ENCODE measurements at places on chromosomes 13 and 19.

DNA sequence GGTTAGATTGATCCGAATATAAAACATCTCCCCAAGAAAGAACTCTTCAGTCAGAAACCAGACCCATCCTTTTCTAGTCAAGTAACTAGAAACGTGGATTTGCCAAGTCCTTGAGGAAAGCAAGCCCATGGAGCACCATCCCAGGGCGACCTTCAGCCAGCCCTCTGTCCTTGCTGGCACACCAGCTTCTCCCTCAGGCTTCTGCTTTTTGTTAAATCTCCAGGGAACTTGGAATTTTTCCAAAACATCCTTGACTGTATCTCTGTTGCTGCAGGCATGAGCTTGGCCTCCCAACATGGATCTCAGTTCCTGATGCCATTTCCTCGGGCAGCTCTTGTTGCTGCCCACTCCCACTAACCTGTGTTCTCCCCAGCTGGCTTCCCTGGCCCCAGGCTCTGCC lies 27.1 kb upstream of the C1QTNF9 start:
- no peak for DNase-seq

GRCh38 chr19:43913383-43913782 lies 21.7 kb downstream of the ZNF45 start:
- no peak for DNase-seq

DNA sequence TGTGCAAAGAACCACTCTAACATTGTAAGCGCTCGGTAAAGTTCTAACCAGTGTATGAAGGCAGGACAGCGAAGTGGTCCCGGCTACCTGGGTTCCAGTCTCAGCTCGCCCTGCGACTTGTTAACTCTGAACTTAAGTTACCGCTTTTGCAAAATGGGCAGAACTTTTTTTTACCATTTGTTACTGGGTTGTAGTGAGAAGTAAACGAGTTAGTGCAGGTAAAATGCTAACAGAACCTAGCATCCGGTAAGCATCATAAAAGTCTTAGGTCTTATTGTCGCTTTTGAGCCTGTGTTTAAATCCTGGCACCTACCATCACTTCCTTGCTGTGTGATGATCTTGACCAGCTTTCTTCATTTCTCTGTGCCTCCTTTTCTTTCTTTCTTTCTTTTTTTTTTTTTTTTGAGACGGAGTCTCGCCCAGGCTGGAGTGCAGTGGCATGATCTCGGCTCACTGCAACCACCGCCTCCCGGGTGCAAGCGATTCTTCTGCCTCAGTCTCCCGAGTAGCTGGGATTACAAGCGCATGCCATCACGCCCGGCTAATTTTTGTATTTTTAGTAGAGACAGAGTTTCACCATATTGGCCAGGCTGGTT lies 734 bp upstream of the TRMT1 start:
- peak; percentile 29 for DNase-seq

DNA sequence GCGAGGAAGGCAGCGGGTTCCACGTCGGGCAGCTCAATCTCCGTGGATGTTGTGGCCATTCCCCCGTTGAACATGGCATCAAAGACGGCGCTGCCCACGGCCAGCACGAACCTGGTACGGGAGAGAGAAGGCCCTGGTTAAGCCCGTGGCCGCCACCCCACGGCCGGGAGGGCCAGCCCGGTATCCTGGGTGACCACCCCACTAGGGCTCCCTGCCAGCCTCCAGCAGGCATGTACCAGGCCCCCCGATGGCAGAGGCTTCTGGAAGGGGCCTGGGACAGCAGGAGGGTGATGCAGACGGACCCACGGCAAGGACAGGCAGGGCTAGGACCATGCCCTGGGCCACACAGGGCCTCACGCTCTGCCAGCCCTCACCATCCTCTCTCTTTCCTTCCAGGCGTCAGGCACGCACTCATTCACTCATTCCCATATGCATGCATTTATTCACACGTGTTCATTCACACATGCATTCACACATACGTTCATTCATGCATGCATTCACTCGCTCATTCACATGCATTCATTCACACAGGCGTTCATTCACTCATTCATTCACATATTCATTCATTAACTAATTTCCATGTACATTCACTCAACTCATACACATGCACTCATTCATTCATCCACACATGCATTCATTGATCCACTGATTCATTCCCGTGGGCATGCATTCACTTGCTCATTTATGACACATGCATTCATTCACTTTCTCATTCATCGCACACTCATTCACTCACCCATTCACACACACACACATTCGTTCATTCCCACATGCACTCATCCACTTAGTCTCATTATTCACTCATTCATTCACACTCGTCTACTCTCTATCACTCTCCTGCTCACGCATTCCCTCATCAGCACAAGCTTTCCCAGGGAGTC lies 17.9 kb downstream of the BTBD2 start:
- no peak for DNase-seq

DNA sequence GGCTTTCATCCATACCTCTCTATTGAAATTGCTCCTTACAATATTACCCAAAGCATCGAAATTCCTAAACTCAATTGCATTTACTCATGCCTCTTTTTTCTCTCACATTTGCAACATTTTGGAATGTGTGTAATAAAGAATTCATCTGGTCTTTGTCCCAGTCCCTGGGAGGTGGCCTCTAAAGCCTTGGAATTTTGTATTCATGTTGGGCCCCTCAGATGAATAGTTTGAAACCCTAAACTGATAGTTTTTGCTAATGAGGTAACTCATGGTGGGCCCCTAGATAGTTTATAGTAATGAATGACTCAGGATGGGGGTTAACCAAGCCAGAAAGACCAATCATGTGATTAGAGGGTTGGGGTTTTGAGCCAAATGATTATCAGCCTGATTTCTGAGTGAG lies 490.4 kb downstream of the DIAPH3 start:
- no peak for DNase-seq

DNA sequence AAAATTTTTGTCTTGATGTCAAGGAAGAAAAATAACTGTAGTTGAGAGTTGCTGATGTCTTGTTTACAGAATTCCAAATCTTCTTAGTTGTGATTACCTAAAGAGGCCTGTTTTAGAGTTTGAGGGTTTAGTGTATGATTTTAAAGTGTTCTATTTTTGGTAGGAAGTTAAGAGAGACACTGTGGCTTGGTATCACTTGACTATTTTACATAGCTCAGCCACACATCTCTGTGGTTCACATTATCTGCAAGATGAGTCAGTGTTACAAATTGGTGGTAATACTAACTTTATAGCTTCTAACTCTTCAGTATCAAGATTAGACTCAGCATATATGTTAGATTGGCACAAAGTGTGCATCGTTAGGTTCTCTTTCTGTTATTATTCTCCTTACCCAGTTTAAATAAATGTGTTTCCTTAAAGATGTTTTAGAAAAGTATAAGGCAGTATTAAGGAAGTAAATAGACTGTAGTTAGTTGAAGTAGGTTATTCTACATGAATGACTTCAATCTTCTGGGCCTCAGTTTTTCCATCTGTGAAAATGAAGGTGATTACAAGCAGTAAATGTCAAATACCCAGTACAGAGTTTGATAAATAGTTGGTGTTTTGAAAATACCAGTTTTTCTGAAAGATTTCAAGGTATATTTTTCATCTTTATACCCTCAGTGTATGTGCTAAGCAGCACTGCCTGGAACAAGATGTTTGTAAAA lies 33.4 kb downstream of the COG6 start:
- no peak for DNase-seq

All from cerebellar cortex (tissue), 1 donor.